Stimulated activated CD4-positive, alpha-beta T cell treated with anti-CD3 and anti-CD28 coated beads, TNF-alpha, amount 100 ng/mL, for 1 hour (primary cell): ENCODE measurements at places on chromosomes 4 and X.

DNA sequence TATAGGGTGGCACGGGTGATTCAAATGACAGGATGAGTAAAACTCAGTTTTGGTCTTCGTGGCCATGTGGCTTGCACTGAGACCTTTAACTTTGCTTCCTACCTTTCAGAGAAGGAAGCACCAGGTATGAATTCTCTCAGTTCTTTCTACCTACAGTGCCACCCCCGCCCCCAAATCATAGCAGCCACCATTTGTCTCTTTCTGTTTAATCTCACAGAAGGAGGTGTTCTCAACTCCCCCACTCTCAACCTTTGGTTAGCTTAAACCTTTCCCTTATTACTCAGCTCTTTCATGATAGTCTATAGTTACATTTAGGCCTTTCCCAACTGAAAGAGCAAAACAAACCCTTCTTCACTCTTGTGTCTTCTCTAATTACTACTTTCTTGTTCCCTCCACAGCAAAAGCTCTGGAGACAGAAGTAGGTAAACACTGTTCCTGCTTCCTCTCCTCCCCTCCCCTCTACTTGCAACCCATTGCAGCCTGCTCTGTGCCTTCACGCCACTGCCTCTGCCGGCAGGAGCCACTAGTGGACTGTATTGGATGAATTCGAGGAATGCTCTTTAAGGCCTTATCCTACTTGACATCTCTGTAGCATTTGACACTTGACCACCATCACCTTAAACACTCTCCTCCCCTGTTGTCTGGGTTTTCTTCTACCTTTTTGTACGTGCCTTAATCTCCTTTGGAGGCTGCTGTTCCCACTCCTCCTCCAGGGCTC lies 123.7 kb downstream of the AFF1 start:
- DNase-seq, result peak; percentile 3

GRCh38 chr4:51831133-51831532 lies 11.8 kb upstream of the DCUN1D4 start:
- no peak for DNase-seq

DNA sequence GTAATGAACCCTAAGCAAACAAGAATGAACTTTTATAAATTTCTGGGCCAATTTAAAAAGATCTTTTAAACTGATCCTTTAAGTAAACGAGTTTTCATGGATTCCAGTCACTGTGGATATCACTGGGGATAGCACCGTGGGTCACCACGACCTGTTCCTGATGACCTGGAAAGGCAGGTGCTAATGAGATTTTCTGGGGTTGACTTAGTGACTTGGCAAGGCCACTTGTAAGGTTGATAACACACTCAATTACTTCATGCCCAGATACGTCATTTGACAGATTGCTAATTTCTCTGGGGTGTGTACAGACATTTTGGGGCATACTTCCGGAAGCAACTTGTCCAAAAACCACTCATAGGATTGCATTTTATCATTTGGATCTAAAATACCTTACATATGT lies 24.5 kb downstream of the PDLIM3 start:
- no peak for DNase-seq

- no peak for DNase-seq
Observed at GRCh38 chrX:106919932-106920452, at the start of gene CLDN2. Gene CLDN2 (plus strand): TSS chrX:106920402. CDS start chrX:106928229, 7,827 bp downstream.
